ENCODE measurements at places on chromosomes 7 and 10.
A peak's percentile ranks its signal among the peaks of the same experiment; 100 is the strongest.

DNA sequence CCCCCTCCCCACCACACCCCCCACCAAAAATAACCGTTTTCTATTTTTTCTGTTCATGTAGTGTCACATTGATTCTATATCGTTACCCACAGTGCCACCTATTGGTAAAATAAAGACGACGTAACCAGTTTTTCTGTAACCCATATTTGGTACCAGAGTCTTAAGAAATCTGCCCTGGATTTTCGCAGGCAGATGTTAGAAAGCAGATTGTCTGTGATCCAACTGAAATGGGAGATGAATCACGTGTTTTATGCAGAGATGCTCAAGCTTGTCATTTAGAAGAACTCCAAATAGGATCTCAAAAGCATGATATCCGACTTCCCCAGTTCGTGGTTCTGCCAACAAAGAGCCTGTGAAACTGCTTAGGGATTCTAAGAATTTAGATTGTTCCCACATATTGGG, 261.1 kb upstream of the CSTF2T start:
- DNase-seq: no peak

GRCh38 chr7:103346396-103346795, 1.0 kb upstream of the PSMC2 start:
- DNase-seq: no peak

DNA sequence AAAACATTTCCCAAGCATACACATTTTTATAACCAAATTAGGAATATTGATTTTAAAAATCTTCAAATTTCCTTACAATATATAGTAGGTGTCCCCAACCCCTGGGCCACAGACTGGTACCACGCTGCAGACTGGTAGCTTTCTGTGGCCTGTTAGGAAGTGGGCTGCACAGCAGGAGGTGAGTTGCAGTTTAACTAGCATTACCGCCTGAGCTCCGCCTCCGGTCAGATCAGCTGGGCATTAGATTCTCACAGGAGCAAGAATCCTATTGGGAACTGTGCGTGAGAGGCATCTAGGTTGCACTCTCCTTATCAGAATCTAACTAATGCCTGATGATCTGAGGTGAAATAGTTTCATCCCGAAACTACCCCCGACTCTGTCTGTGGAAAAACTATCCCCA, 62.1 kb downstream of the ZWINT start:
- no peak for DNase-seq

DNA sequence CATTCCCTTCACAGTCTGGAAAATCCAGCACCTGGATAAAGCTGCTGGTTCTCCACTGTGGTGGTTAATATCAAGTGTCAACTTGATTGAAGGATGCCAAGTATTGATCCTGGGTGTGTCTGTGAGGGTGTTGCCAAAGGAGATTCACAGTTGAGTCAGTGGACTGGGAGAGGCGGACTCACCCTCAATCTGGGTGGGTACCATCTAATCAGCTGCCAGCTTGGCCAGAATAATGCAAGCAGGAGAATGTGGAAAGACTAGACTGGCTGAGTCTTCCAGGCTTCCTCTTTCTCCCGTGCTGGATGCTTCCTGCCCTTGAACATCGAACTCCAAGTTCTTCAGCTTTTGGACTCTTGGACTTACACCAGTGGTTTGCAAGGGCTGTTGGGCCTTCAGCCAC, 48.4 kb downstream of the C10orf143 start:
- no peak for DNase-seq

DNA sequence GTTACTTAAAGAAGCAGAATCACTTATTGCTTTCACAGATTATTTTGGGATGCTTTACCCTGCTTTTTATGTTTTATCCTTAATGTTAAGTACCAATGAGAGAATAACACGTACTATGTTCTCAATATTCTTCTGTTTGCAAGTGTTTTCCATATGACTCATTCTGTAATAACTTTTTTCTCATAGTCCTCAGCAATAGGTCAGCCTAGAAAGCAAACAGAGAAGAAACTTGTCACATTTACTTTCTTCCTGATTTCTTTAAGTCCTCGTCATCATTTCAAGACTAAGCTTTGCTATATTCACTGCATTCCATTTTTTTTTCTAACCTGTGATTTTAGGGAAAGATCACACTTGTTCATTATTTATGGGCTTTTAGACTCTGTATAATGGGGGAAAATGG, 6.8 kb upstream of the AGR2 start:
- no peak for DNase-seq

GRCh38 chr10:119136084-119136483, 29.4 kb downstream of the SFXN4 start:
- DNase-seq: no peak

GRCh38 chr7:99123571-99124033, 20.3 kb downstream of the SMURF1 start:
- no peak for DNase-seq

DNA sequence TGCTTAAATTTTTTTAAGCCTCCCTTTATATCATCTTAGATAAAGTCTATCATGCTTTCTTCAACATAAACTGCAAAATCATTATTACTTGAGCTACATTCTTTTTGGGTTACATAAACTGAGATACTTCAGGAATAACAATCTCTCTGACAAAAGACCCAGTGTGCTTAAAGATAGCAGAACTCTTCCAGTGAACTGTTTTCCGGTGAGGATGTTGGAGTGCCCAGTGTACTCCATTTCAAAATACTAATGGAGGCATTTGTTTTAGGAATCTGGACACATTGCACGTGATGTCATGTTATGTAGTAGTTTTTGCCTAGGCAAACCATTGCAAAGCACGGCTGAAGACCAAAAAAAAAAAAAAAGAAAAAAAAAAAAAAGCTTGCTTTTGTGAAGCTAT, 388.2 kb upstream of the CELF2 start:
- DNase-seq: no peak

- no peak for DNase-seq
These were observed 236.4 kb downstream of the HGF start for GRCh38 chr7:81533426-81533825.

DNA sequence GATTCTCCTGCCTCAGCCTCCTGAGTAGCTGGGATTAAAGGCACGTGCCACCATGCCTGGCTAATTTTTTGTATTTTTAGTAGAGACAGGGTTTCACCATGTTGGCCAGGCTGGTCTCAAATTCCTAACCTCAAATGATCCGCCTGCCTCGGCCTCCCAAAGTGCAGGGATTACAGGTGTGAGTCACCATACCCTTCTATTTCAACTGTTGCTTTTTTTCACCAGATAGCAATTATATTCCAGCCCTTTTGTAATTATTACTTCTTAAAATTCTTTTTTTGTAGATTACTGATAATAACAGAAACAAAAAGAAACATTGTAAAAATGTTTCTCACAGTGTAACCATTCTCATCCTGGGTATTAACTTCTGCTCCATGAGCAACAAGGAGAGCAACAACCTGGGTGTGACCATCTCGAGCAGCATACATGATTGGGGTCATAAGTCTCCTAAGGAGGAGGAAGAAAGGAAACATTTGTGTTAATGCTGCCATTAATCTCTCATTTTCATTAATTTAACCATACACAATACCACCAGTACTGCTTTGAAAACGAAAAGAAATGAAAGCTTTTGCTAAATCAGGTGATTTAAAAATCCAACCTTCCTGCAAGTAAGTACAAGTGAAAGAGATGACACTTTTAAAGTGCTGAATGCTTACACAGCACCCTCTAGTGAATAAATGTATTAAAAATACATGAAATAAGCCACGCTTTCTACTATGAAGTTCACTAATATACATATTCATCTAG, 41.8 kb downstream of the ASZ1 start:
- no peak for DNase-seq

DNA sequence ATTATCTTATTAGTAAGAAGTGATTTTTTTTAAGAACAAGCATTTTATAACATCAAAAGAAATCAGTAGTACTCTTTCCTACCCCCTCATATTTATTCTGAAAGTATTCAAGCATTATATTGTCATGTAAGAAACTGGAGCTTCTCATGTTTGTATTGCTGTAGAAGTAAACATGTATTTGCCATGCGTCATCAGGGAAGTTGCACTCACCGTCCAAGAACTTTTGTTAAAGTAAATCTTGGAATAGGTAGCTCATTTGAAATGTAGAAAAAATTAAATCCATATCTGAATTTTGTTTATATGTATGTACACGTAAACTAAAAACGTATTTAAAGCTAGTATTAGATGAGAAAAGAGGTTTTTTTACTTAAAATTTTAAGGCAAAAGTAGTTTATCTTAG, 96.8 kb downstream of the PTEN start:
- no peak for DNase-seq

- no peak for DNase-seq
These were observed 45.2 kb upstream of the EXOC4 start for GRCh38 chr7:133207687-133208086.

GRCh38 chr7:27095897-27096767, at the start of gene HOXA1:
Gene HOXA1 (minus strand): TSS chr7:27096000. CDS start chr7:27095912, 88 bp downstream.
- peak; percentile 72 for DNase-seq

GRCh38 chr7:83799333-83799732, 150.4 kb upstream of the SEMA3E start:
- no peak for DNase-seq

GRCh38 chr7:117283371-117283770, 39.5 kb downstream of the WNT2 start:
- no peak for DNase-seq

- no peak for DNase-seq
These were observed 329.3 kb downstream of the ELMO1 start for GRCh38 chr7:37119296-37119860.

DNA sequence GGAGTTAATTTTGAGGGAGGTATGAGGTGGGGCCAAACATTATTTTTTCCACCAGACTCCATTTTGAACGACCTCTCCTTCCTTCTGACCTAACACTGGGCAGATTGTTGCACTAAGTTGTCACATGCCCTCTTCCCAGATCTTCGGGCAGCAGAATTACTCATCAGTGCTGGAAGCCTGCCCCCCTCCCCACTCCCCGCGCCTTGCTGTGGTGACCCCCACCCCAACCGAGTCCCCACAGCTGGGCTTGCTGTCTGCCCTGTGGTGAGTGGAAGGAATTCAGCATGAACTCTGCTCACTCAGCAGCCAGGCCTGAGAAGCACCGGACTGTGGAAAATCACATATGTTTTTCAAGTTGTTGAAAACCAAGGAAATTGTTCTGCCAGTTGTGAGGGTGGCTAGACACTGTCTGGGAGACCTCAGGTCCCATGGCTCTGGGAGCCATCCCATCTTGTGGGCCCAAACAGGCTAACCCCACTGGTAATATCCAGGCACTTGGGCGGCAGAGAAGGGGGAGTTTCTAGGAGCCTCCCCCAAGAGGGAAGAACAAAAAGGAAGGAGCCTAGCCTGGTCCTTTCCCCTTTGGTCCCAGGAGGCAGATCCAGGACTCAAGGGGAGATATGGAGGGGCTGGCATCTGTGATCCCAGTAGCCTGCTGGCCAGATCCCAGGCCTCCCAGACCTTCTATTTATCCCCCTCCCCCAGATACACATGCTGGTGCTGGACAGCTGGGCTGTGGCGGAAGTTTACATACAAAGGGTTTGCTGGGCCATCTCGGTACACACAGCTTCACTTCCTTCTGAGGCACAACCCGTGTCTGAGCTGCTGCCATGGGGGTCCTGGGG, 3.5 kb upstream of the AEBP1 start:
- DNase-seq: no peak

DNA sequence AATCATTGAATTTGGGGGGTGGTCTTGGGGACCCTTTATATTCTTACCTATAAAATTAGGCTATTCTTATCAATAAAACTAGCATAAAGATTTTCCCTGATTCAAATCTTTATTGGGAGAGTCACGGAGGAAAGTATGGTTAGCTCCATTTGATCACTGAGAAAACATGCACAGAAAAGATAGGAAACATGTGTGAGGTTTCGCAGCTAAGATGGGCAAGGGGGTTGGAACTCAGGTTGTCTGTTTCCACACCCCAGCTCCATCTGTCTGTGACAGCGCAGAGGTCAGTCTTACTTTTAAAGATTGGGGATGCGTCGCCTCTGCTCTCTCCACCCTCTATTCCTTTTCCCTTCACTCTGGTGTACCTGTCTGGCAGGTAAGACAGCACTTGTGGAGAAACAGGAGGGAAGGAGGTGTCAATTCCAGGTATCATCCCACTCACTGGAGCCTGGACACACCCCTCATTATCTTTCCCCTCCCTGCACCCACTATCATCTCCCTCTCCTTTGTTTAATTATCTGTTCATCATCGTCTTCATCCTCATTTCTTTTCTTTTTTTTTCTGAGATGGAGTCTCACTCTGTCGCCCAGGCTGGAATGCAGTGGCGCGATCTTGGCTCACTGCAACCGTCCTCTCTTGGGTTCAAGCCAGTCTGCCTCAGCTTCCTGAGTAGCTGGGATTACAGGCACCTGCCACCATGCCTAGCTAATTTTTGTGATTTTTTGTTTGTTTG, 2.4 kb upstream of the DENND10 start:
- no peak for DNase-seq

- DNase-seq: no peak
These were observed 57.9 kb upstream of the ITGB1 start for GRCh38 chr10:33015761-33016547.

DNA sequence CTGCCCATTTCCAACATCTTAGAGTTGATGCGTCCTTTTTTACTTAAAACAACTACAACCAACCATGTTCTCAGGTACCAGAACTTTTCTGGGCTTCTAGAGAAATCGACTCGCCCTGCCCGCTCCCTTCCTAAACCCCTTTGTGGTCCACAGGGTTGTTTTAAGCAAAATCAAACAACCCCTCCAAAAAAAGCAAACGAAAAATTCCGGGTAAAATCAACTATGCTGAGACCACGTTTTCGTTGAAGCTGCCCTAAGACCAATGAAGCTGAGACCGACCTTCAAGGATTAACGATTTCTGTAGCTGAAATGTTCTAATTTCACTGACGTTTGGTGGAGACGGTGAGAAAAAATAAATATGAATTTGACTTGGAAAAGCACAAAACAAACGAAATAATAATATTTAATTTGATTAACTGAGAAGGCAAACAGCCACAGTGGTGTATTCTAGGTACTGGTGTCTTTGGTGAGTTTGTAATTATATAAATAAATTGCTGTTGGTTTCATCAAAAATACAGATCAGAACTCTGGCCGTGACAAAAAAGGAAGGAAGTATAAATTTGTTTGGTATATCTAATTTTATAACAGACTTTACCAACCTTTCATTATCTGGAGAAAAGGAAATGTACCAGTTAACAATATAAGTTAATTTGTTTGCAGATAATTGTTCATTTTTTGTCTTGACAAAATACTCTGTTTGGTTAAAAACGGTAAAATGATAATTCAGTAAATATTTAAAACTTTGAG, 4.7 kb upstream of the IGF2BP3 start:
- DNase-seq: no peak

GRCh38 chr10:48636231-48636630, 31.4 kb upstream of the ARHGAP22 start:
- no peak for DNase-seq

- DNase-seq: no peak
These were observed 13.4 kb downstream of the ELMO1 start for GRCh38 chr7:37435156-37435855.

DNA sequence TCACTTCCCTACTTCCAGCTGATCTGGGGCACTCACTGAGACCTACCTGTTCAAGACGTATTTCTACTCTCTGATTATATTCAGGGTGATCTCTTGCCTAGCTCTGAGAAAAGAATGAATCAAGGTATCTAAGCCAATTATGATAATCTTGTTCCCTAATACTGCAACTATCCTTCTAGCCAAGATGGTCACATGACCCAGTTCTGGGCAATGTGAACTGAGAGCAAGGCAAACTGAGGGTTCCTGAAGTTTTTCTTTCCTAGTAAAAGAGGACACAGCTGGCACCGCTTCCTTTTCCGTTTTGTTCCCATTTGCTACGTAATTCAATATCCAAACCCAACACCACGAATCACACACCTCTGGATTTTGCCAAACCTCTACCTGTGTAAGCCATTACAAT, 5.9 kb upstream of the GPAM start:
- DNase-seq: no peak
